ENCODE measurements at places on chromosomes 11 and 22. TPM values are rescaled to one million over a fixed set of nuclear protein-coding genes. Genes with fewer than 3 reads are reported as not detected.
A peak's percentile ranks its signal among the peaks of the same experiment; 100 is the strongest.

DNA sequence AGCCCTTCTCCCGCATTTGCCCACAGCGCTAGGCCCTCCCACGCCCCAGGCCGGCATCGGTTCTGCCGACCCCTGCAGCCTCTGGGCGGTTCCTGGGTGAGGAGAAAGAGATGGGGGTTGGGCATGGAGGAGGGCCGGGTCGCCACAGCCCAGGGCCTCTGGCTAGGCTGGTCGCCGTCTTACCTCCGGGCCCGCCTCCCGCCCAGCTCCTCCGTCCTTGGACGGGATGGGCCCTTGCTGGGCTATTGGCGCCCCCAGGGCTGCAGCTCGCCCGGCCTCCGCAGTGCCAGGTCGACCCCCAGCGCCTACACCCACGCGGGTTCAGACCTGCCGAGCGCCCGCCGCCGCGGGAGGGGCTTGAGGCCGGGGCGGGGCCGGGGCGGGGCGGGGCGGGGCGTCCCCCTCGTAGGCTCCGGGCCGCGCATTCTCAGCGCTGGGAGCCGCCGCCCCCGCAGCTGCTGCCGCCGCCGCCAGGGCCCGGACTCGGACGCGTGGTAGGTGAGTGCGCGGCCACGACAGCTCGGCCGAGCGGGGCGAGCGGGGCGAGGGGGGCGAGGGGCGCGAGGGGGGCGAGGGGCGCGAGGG lies at the start of gene CD151:
Gene CD151, plus strand, starts transcription at position 424 of the 585 bp plus-strand sequence. CDS start 3,118 bp downstream, outside the sequence.
- peak; percentile 69 for DNase-seq

GRCh38 chr11:1163321-1163910 lies 5.7 kb downstream of the MUC5AC start:
- no peak for DNase-seq

DNA sequence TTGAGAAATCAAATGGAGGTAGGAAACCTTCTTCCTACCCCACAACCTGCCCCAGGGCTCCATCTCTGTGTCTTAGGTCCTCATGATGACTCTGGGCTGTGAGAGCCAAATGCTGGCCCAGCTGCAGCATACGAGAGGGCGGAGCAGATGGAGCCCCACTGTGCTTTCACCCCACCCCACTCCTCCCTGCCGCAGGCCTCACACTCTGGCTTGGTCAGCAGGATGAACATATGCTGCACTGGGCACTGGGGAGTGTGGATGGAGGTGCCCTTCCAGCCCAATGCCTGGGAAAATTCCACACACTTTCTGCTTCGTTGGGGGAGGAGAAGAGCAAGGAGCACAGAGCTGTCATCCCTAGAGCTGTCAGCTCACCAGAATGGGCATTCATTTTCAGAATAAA lies 271.6 kb upstream of the CADM1 start:
- DNase-seq: peak; percentile 99

DNA sequence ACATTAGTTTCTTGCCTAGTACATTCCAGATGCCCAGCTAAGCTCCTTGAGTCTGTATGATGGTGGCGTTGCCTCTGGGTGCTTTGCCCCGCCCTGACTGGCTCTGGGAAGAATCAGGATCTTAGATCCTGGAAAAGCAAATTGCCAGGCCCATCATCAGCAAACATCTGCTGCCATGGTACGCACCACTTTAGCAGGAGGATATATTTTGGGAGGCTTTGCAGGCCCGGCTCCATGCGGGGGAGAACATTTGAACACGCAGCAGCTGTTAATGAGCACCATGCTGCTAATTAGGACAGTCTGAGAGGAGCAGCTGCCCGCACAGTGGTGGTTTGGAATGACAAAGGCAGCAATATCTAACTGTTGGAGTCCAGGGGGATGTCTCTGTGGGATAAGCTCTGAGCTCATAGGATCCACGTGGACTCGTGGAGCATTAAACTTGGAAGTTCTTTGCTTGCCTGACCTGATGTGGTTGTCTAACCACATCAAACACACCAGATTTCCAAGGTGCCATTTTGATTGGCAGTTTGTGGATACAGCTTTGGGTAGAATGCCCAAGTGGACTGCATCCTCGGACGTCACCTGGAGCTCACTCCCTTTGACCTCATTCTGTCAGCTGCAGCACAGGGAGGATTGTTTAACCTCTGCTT lies 217.0 kb upstream of the ZBED5 start:
- DNase-seq: peak; percentile 58

Gene DEFB131B
- total RNA-seq: not detected

DNA sequence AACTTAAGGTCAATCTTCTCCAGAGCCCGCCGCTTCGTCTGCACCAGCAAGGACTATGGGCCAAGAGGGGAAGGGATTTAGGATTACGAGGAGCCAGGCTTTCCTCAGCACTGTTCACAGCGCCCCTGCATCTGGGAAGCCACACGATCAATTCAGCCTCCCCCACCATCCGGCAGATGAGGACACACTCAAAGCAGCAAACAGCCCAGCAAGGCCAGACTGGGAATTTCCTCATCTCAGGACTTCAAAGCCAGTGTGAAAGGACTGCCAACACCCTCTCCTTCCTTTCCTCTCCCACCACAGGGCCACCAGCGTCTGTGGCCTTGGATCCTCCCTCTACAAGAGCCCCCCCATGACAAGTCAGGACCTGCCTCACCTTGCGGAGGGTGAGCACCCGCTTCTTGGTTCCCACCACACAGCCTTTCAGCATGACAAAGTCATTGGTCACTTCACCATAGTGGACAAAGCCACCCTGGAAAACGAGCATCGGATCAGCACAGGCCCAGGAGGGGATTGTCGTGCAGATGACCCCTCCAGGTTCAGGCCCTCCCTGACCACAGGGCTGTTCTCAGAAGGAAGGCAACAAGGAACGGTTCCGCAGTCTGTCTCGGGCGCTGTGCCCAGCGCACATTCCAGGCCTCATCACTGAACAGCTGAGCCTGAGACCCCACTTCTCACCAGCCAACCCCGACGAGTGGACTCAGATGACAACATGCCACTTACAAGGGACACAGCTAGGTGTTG lies 6.0 kb downstream of the RPL3 start:
- DNase-seq: peak; percentile 35

Gene MISFA
- not detected for total RNA-seq

DNA sequence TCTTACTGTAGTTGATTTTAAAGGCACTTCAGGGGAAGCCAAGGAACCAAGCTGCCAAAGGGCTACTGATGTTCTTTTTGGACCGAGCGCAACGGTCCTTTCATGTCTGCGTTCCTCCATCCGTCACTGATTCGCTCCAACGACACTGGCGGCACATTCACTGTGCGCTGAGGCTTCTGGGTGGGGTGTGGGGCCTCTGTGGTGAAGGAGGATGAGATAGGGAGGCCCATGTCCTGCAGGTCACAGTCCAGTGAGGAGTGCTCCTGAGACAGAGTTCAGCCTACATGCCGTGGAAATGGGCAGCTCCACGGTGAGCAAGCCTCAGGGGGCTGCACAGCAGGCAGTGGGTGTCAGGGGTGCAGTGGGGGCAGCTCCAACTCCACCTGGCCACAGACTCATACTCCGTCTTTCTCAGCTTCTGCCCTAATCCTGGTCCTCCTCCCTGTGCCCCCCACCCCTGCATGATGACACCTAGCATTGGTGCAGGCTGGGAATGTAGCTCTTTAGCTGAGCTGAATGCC lies 87.8 kb upstream of the SHANK2 start:
- no peak for DNase-seq

- no peak for DNase-seq
Observed at GRCh38 chr22:21679383-21679782, 13.6 kb downstream of the PPIL2 start.

DNA sequence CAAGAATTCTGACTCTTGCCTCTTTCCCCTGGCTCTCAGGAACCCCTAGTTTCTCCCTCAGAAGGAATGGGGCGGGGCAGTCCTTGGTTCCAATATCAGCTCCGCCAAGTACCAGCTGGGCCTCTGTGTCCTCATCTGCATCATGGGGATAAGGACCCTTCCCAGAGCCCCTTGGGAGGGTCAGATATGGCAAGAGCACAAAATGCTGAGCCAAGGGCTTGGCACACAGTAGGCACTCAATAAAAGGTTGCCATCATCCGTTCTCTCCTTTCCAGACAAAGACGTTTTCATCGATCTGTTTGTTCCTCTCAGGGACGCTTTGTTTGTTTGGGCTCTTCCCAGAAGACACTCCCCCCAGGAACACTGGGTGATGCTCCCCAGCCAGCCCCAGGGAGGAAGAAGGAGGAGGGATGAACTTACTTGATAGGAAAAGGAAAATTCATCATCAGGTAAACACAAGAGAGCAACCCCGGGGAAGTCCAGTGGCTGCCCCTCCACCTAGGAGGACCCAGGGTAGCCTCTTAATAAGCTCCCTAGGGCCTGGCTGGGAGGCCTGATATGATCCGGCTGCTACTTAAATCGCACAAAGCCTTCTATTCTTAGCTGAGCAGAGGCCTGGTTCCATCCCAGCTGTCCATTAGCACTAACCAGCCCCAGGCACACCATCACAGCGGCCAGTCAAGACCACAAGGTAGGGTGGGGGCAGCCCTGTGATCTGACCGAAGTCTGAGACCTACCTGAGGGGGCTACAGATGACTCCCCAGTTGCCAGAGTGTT lies 19.6 kb downstream of the GDPD5 start:
- DNase-seq: no peak

Gene DDI1
- total RNA-seq: not detected

Gene ANO1
- not detected for total RNA-seq

Measured in G401 (cell line).